ENCODE measurements at places on chromosomes 11 and 22. TPM values are rescaled to one million over a fixed set of nuclear protein-coding genes. Genes with fewer than 3 reads are reported as not detected.
A peak's percentile ranks its signal among the peaks of the same experiment; 100 is the strongest.

DNA sequence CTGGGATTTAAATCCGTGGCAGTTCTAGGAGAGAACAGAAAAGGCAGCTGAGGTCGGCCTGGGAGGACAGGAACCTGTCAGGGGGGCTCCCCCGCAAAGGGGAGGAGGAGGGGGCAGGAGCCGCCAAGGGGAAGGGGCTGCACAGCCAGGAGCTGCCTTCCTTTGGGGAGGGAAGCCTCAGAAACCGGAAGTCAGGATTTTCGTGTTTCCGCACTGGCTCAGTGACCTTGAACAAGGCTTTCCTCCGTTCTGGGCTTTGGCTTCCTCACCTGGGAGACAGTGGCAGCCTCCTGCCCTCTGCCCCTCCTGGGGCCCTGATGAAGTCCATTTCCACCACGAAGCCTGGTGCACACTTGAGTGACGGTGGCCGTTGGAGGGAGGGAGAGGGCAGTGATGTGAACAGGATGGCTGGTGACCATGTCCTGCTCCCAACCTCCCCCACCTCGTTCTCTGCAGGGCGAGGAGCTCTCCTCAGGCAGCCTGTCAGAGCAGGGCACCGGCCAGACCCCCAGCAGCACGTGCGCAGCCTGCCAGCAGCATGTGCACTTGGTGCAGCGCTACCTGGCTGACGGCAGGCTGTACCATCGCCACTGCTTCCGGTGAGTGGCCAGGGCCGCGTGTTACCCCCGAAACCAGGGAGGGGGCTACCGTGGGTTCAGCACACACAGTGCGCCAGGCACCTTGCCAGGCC lies 12.6 kb downstream of the MICALL1 start:
- H3K27ac ChIP-seq = peak overlapping the region; percentile 66
- H3K4me1 ChIP-seq = no peaks in the 10 kb centered on the region
- H3K36me3 ChIP-seq = peaks cover 83% of the 10 kb centered on the region
- H3K4me3 ChIP-seq = no peak overlapping the region

DNA sequence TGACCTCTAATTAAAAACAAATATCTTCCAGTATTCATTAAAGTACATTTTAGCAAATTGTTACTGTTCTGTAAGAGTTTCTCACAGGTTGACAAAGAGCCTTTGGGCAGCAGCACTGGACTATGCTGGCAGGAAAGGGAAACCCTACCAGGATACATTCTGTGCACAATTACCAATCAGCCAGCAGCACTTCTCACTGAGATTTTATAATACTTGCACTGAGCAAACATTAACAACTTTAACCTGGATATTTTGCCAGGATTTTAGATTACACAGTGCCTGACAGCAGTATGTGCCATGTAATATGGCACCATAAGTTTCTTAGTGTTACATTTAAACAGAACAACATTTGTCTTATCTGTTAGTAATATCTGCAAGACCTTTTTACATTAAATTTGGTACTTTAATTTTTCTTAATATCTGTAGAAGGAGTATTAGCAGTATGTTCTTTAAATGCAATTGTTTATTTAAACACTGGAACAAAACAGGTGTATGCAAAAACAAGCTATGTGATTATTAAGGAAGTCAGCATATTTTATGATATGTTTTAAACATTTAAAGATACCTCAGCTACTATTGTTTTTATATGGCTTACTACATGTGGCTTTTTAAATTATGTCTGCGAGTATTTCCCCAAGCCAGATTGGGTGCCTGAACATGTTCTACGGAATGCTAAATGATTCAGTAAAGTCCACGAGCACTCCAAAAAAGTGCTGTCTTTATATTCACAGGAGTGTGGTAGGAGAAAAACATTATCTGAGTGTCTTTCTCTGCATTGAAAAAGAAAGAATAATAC lies 699.0 kb upstream of the LUZP2 start:
- H3K27ac ChIP-seq = no peak overlapping the region
- H3K27me3 ChIP-seq = no peaks in the 10 kb centered on the region
- H3K4me3 ChIP-seq = no peak overlapping the region

DNA sequence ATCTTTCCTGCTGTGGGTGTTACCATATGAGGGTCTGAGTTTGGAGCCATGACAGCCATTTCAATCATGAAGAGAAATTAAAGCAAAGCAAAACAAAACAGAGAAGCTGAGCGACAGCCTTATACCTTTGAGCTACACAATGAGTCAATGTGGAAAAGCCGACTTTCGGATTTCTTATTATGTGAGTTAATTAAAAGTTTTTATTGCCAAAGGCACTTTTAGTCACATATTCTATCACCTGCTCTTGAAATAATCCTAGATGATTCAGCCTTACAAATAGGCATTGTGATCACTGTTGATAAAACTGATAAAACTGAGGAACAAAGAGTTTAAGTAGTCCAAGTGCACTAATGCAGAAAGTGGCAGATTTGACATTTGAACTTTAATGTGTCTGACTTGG lies 381.9 kb upstream of the TENM4 start:
- DNase-seq = no peak
- no peaks in the 10 kb centered on the region for H3K27me3 ChIP-seq
- H3K27ac ChIP-seq = no peak overlapping the region
- no peaks in the 10 kb centered on the region for H3K4me1 ChIP-seq

GRCh38 chr11:86013713-86014112 lies 55.2 kb downstream of the PICALM start:
- no peaks in the 10 kb centered on the region for H3K27me3 ChIP-seq
- H3K4me3 ChIP-seq = no peak overlapping the region
- H3K27ac ChIP-seq = no peak overlapping the region
- peaks cover 7% of the 10 kb centered on the region for H3K4me1 ChIP-seq
- no peak for DNase-seq
- H3K36me3 ChIP-seq = no peaks in the 10 kb centered on the region

DNA sequence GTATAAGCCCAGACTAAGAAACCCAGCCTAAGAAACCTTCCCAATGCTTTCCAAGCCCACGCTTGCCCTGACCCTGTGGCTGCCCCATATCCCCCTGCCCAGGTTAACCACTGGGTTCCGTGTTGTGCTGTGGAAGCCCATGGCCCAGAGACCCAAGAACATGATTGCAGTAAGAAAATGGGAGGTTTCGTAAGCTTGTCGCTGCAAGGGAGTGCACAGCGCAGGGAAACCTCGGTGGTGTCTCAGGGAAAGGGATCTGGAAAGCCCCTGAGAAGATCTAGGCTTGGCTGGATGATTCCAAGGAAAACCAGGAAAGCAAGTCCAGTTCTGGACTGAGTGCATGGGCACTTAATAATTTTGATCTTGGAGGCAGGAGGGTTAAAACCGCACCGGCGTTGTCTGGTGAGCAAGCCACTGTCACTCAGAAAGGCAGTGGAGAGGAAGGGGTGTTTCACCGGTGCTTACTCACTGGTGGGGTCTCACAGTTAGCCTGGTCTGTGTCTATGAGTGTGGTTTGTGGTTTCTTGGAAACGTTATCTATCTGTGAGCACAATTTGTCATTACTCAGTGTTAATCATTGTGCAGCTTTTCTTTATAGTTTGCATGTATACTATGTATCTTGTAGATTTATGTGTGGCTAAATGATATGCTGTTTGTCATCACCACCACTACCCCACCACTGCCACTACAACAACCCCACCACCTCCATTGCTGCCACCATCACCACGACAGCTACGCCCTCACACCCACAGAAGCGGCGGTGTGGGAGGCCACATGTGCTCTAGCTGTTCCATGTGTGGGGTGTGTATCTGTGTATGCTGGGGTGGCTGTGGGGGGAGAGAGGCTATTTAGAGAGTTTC lies 53.3 kb upstream of the PRDM11 start:
- no peaks in the 10 kb centered on the region for H3K27me3 ChIP-seq
- H3K36me3 ChIP-seq = no peaks in the 10 kb centered on the region
- H3K4me3 ChIP-seq = no peak overlapping the region
- DNase-seq = no peak

DNA sequence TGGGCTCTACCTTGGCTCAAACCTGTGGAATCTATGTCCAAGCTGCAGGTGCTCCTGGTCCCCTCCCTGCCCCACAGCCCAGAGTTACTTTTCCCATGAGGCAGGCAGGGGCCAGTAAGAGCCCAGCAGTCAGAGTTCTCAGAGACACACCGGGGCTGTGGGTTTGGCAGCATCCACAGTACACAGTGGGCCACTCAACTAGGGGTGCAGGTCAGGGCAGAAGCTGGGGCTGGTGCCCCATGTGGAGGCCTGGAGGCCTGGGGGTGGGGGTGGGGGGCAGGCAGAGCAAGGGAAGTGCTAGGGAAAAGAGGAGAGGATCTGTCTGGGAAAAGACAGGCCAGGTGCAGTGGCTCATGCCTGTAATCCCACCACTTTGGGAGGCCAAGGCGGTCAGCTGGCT lies 2.5 kb downstream of the UPK2 start:
- no peak for DNase-seq
- H3K4me1 ChIP-seq = peaks cover 3% of the 10 kb centered on the region
- H3K27ac ChIP-seq = no peak overlapping the region
- no peak overlapping the region for H3K4me3 ChIP-seq
- H3K27me3 ChIP-seq = no peaks in the 10 kb centered on the region

The SLC43A1 gene
- total RNA-seq = 27.3 TPM

The CSF2RB gene
- 3.0 TPM for total RNA-seq

Measured in sigmoid colon (tissue), 7 donors.